IPS DF 6.9 (cell line): ENCODE measurements at places on chromosomes 16 and 17.

- no peak for DNase-seq
Observed at GRCh38 chr17:81443269-81443668, 48.0 kb downstream of the BAHCC1 start.

DNA sequence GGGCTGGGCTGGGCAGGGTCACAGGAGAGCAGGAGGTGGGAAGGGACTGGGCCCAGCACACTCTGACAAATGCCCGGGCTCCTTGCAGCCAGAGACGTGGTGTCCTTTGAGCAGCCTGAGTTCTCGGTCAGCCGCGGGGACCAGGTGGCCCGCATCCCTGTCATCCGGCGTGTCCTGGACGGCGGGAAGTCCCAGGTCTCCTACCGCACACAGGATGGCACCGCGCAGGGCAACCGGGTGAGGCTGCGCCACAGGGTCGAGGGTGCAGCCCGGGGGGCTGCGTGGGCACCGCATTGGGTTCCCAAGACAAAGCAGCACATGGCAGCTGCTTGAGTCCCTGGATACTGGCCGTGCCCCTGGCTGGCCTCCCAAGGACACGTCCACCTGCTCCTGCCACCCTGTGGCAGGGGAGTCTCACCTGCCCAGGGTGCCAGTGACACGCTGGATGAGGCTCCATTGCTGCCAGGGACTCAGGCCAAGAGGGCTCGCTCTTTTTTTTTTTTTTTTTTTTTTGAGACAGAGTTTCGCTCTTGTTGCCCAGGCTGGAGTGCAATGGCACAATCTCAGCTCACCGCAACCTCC, 21.3 kb downstream of the GALK1 start:
- no peak for DNase-seq

GRCh38 chr16:7714775-7715174, 382.1 kb downstream of the RBFOX1 start:
- no peak for DNase-seq

DNA sequence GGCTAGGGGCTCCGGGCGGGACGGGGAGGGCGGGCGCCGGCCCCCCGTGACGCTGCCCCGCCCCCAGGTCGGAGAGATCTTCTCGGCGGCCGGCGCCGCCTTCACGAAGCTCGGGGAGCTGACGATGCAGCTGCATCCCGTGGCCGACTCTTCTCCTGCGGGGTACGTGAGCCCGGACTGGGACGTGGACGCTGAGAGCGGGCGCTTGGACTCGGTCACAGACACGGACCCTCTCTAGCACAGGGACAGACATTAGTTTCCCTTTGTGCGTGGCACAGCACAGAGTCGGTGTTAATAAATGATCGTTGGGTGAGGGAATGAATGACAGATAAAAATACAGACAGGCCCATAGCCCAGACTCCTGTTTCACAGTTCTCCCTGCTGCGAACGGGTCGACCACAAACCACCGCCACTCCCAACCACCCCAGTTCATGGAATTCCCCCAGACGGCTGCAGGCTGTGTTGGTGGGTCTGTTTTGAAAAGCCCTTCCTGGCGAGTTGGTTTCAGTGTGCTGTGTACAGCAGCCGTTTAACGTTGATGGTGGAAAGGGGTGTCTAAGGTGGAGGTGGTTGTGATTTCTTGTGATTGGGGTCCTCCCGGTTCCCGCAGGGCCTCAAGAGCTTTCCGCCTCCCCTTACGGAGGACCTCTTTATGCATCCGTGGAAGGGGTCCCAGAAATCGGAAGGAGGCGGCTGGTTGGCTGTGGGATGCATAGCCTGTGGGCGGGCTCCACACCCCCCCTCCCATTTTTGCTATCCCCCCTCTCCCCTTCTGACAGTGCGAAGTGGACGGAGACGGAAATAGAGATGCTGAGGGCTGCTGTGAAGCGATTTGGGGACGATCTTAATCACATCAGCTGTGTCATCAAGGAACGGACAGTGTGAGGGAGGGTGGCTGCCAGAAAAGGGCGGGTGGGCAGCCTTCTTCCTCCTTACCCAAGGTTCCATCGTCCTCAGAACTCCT, 2.9 kb downstream of the RNASEK start:
- no peak for DNase-seq

GRCh38 chr16:12833926-12834325, 30.2 kb upstream of the CPPED1 start:
- no peak for DNase-seq

- no peak for DNase-seq
Observed at GRCh38 chr17:77141846-77142449, 1.2 kb downstream of the SEC14L1 start.

DNA sequence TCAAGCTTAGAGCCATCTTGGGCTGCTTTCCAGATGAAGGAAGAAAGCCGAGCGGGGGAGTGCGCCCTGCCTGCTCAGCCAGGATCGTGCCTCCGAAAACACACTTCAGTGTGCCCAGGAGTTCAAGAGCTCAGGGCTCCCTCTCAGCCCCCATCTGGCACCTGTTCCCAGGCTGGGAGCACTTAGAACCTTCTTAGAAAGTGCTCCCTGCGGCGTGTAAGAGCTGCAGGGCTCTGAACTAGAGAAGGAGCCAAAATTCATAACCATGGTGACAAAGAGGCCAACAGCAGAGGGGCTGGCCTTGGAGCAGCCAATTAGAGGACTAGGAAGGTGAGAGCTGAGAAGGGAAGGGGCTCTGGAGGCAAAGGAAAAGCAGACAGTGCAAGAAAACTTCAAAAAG, 59.0 kb upstream of the TNRC6C start:
- no peak for DNase-seq

DNA sequence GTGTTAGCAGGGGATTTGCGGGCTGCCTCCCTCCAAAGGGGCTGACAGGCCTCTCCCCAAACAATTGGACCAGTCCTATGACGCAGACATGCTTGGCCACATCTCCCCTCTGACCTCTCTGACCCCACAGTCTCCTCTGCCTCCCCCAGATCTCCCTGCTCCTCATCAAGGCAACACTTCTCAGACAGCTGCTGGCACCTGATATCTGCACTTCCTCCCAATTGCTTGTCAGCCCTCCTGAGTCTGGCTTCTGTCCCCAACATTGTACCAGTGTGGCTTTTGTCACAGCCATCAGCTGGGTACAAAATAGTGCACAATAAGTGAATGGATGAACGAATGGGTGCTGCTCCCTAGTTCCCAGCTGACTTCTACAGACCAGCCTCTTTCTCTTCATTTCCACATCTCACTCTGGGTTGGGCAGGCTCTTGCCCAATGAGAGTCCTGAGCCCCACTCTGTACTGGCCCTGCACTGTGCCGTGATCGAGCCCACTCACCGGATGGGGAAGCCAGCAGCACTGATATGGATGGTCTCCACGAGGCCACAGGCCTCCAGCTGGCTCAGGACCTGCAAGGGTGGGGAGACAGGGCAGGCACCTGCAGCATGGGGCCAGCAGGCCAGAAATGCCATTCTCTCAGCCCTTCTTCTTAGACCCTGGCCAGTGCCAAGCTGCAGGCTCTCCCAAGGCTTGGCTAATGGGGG, 17.1 kb downstream of the ZNHIT3 start:
- no peak for DNase-seq
